Cardiac fibroblast (primary cell): ENCODE measurements at places on chromosomes 2 and 18.
A peak's percentile ranks its signal among the peaks of the same experiment; 100 is the strongest.

DNA sequence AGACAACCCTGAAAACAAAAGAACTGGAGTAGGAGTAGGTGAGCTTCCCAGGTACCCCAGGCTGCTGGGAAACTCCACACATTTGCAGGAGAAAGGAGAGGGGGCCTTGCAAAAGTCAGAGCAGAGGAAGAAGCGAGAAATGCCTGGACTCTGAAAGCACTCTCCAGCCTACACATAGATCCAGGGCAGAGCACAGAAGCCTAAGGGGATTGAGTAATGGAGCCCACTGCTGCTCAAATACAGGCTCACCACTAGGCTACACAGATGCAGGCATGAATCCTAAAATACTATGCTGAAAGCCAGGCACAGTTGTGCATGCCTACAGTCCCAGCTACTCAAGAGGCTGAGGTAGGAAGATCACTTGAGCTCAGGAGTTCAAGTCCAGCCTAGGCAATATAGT, 33.4 kb downstream of the OSBPL1A start:
- DNase-seq: no peak

DNA sequence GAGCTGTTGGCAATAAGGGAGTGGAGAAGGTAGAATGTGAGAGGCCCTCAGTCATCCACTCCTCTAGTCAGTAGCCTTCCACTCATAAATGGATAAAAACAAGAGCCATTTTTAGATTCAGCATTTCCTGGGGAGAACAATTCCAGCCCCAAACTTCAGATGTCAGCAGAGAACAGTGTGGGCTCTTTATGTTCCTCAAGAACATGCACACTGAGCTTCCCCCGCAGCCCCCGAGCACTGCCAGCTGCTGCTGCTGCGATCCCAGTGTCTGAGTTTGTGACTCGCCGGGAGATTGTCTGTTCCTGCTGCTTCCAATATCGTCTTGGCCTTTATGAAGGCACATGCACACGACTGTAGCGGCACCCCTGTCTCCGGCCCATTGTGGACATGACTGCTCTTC, 143.7 kb upstream of the CTNNA2 start:
- DNase-seq: no peak

DNA sequence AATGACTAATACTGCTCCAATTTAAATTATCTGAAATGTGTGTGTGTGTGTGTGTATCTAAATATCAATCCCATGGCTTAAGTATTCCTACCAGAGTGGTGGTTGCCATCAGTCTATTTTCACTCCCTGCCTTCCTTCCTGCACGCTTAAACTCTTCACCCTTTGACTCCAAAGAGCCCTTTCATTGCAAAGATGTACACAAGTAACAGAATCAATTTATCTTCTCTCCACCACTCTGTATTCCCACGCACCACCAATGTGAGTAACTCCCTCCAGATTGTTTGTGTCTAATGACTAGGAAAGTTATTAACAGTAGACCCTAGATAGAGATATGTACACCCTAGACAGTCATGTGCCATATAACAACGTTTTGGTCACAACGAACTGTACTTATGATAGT, 42.8 kb downstream of the ARL6IP6 start:
- DNase-seq: peak; percentile 29

DNA sequence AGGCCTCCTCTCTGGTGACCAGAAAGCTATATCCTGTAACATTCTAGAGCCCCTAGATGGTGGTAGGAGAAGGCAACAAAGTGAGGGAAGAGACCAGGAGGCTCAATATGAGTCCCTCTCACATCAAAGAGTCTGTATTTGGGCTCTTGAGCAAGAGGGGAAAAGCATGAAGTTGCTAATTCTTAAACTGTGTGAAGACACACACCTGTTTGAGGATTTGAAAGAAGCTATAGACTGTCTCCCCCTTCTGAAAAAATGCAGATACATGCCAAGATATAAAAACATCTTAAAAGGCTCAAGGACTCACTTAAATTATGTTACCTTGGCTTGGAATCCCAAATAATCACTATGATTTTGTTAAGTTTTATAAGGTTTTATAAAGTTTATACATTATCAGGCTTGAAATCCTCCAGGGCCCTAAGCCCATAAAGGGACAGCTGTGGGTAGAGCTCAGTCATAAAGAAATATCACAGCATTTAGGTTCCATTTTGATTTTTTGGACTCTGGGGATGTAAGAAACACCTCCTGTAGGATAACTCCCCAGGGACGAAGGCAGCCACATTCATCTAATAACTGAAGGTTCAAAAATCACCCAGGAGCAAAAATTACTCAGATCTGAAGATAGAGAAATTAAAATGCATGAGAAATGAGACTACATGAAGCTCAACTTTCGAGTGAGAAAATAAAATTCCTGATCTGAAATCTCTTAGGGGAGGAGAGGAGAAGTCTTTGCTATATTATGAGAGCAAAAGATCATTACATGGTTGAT, 136.1 kb upstream of the LGALSL start:
- DNase-seq: no peak

- no peak for DNase-seq
Measured at GRCh38 chr2:38634684-38635083, 31.2 kb upstream of the GALM start.

DNA sequence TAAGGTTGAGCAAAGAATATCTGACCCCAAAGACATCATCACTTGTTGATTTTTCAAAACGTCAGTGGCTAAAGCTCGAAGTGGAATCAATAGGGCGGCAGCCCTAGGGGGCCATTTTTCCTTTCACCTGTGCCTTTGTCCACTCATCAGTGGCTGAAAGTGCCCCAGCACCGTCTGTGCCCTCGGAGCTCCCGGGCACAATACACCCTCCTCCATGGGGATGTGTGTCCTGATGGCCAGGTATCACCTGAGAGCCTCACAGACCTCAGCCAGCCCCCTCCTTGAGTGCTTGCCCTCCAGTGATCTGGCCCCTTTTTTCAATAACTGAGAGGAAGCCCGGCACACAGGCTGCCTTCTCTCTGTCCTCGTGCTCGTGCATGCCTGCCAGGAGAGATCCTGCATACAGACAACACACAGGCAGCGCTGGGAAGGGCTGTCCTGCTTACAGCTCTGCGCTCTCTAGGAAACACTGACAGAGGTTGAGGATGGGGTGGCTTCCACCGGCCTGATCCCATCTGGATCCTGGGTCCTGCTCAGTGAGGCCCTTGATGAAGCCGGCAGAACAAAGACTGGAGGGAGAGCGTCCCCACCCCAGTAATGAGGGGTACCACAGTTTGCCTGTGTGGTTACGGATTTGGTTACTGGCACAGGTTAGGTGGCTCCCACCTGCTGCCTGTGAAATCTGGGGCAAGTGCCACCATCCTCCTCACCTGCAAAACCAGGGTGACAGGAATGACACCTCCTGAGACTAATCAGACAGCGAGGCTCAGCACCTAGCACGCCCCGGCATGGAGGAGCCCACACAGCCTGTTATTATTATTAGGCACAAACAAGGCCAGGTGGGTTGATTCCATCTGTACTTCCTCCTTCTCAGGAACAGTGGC, 197.5 kb upstream of the RAB6C start:
- no peak for DNase-seq

GRCh38 chr2:230906471-230907230, 18.4 kb downstream of the GPR55 start:
- DNase-seq: no peak

DNA sequence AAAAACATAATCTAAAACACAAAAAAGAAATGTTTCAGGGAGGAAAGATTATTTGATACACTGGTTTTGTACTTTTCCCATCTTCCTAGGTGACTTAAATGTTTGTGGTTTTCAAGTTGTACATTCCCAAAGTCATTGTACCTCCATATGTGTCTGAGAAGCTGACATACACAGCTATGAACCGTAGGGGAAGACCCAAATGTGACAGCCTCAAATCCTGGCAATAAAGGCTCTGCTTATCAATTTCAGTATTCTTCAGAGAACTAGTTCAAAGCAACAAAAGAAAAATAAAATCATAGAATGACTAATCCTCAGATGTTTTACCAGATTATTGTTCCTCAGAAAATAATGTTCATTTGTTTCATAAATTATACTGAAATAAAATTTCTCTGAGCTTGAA, 2.5 kb downstream of the DYNC2LI1 start:
- DNase-seq: no peak

GRCh38 chr2:187617120-187617519, 62.9 kb upstream of the TFPI start:
- DNase-seq: no peak

GRCh38 chr2:26018184-26019055, 15.5 kb upstream of the RAB10 start:
- peak; percentile 88 for DNase-seq

GRCh38 chr18:48845174-48845573, 105.6 kb downstream of the SMAD7 start:
- DNase-seq: no peak

DNA sequence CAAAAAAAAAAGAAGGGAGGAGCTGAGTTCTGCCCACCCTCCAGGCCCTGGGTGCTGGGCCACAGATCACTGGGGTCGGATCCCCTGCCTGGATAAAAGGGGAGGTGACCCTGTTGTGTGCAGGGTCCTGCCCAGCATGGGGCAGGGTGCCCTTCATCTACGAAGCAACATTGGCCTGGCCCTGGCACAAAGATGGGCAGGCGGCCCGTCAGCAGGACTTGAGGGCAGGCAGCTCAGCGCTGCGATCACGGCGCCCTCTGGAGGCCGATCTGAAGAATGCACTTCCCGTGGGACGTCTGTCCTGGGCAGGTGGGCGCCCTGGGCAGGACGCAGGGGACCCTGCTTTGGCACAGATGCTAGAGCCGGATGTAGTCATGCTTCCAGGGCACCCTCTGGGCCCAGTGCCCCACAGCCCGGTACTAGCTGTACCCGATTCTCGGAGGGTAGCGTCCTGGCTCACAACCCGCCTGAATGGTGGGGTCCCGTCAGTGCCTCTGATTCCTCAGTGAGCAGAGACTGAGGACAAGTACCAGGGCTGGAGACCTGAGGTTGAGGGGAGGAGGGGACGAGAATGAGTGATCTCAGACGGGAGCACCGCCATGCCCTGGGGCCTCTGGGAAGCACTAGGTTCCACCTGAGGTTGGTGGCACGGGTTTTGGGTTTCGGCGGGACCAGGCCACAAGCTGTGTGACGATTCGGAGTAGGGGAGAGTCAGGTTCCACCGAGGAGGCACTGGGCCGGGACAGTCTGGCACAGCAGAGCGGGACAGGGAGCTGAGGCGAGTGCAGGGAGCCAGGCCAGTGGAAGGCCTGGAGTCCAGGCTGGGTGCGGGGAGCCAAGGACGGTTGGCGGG, 18.0 kb downstream of the ARID5A start:
- peak; percentile 62 for DNase-seq

- DNase-seq: peak; percentile 82
Measured at GRCh38 chr2:217279556-217279955, 419.7 kb upstream of the TNP1 start.

DNA sequence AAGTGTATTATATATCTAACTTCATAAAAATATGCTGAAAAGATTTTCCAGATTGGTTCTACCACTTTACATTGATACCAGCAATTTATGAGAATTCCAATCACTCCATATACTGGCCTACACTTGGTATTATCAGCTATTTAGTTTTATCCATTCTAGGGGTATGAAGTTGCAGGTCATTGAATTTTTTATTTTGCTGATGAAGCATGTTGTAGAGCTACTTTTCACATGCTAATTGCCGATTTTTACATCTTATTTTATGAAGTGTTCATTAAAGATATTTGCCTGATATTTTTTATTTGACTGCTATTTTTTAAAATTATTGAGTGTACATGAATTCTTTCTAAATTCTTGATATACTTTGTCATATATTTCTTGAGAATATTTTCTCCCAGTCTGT, 542.1 kb downstream of the ADCYAP1 start:
- no peak for DNase-seq
